KG1 (cell line): ENCODE measurements at places on chromosomes 3 and 15.

- DNase-seq, result no peak
Measured at GRCh38 chr15:71630475-71630809, 179.9 kb upstream of the NR2E3 start.

DNA sequence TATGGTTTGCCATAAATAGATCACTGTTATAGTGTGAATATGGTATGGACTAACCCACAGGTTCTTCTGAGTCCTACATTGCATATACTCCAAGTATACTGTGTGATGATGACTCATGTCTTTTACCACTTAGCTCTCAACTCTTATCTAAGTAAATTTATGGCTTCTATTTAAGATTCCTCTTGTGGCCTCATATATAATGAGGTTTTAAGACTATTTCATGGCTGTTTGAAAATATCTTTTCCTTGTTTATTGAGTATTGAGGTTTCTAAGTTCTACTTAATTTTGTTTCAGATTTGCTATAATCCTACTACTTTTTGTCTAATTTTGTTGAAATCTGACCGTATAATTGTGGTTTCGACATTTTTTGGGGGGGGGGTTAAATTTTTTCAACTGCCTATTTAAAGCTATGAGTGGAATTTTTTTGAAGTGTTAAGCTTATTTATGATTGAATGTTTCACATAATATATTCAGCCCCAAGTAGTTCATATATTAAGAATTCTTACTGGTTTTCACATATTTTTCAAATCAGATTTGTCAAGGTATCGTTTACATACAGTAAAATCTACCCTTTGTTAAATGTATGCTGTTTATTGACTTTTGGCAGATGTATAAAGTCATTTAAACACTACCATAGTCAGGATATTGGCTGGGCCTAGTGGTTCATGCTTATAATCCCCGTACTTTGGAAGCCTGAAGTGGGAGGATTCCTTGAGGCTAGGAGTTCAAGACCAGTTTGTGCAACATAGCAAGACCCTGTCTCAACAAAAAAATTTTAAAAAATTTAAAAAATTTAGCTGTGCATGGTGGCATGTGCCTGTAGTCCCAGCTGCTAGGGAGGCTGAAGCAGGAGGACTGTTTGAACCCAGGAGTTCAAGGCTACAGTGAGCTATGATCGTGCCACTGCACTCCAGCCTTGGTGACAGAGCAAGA is 11.7 kb downstream of the SLC25A36 start:
- no peak for DNase-seq

GRCh38 chr15:85028416-85028815 is 46.8 kb downstream of the PDE8A start:
- no peak for DNase-seq

DNA sequence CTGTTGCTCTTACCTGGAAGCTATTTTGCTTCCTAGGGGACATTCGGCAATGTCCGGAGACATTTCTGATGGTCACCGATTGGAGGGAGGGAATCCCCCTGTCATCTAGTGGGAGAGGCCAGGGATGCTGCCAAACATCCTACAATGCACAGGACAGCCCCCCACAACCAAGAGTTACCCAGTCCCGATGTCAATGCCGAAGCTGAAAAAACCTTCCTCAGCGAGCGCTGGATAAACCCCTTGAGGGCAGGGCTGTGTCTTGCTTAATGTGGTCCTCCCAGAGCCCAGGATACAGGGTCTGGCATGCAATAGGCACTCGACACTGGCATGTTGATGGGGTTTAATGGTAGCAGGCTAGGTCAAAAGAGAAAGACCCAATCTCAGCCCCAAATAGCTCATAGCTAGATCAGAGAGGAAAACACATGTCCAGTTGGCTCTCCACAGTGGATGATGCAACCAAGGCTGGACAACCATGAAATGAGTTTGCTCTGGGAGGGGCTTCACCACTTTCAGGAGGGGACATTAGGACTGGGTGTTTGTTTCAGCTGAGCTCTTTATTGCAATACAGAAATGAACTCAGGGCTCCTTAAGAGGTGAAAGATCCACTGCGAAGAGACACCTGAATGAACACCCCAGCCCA is 16.5 kb upstream of the PAQR5 start:
- DNase-seq, result no peak

- no peak for DNase-seq
Measured at GRCh38 chr3:179731544-179731943, 78.7 kb downstream of the USP13 start.

GRCh38 chr3:109339714-109340648 is 2.6 kb upstream of the DPPA4 start:
- no peak for DNase-seq

- DNase-seq, result no peak
Measured at GRCh38 chr3:150545419-150546225, 674 bp downstream of the SERP1 start.

DNA sequence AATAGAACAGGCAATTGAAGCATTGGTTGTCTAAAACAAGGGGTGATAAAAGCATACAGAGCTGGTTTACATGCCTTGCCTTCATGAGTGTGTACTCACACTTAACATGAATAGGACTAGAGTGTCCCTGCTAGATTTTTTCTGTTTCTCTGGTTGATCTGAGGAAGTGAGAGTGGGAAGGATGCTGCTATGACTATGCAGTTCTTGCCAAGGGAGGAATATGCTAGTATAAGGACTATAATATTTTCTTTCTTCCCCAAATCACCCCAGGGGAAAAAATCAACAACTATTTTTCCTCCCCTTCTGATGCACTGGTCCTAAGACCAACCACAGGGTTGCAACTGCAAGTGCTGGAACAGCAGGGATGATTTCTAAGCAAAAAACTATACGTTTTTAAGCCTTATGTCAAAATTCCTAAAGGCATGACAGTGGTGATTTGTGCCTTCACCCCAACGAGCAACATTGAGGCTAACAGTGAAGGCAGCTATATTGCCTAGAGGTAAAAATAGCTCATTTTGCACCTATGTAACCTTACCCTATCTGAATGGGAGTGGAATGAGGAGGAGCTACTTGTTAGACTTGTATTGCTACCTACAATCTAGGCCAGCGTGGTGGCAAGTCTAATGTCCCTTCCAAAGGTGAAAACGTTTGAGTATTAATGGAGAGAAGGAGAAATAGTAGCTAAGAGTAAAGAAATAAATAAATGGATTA is 33.5 kb upstream of the USP8 start:
- no peak for DNase-seq

- DNase-seq, result no peak
Measured at GRCh38 chr3:67884345-67884744, 229.9 kb upstream of the SUCLG2 start.

DNA sequence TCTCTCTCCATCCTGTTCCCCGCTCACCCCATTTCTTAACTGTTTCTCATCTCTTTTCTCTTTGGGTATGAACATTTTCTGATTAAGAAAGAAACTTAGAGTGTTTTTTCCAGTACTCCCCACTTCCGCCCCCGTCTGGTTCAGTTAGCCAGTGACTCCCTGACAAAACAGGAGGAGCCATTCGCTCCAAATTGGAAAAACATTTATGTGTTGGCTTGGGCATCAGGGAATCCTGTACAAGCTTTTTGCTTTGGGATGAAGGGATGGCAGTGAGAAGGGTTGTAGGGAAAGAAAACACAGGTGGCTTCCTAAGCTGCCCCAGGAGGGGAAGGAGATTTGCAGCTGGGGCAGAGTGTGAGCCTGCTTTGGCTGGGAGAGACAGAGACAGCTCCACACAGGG is 47.0 kb downstream of the BOC start:
- DNase-seq, result no peak

- DNase-seq, result peak; percentile 28
Measured at GRCh38 chr3:46095307-46095706, 68.0 kb upstream of the XCR1 start.

- DNase-seq, result no peak
Measured at GRCh38 chr15:70479785-70480184, 283.6 kb downstream of the UACA start.

DNA sequence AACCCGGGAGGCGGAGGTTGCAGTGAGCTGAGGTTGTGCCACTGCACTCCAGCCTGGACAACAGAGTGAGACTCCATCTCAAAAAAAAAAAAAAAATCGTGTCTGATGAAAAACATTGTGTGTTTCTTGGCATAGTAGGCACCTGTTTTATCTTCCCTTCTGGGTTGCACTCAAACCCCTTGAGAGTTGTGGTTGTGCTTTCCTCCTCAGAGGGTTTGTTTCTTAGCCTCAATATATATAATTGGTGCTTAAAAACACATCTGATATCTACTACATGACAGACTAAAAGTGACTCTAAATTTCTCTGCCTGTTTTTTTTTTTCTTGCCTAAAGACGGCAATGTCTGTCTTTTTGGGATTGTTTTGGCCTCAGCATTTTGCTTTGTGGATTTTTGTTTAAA is 7.6 kb downstream of the NR1D2 start:
- DNase-seq, result no peak

DNA sequence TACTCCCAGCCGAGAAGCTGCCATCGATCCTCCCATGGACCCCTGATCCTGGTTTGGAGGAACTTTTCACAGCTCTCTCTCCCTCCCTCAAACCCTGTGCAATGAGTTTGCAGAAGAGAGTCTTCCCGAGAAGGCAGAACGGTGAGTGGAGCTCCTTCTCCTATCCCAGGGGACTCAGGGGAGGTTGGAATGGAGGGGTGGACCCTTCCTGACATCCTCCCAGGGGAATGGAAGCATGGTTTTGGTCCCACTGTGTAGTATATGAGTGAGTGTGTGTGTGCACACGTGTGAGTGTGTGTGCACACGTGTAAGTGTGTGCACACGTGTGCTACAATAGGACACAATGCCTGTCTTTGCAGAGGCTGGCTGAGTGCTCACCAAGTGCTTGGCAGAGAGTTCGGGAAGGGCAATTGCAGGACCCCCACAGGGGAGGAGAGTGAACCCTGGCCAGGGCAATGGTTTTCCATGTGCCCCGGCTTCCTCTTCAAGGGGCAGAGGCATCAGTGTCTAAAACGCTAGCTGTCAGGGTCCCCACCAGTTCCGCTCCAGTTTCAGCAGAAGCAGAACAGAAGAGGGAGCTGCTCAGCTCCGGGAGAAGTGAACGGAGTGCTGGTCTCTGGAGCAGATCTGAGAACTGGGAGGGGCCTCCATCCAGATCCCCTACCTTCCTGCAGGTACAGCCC is 13.8 kb upstream of the IL16 start:
- DNase-seq, result no peak

- no peak for DNase-seq
Measured at GRCh38 chr15:92545996-92546395, 109.6 kb downstream of the FAM174B start.

DNA sequence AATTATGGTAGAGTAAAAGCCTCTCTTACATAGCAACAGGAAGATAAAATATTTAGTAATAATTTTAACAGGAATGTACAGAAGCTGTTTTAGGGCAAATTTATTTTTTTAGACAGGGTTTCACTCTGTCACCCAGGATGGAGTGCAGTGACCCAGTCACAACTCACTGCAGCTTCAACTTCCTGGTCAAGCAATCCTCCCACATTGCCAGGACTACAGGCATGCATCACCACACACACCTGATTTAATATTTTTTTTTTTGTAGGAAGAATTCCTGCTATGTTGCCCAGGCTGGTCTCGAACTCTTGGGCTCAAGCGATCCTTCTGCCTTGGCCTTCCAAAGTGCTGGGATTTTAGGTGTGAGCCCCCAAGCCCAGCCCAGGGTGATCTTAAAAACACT is 61.1 kb downstream of the PCCB start:
- no peak for DNase-seq

DNA sequence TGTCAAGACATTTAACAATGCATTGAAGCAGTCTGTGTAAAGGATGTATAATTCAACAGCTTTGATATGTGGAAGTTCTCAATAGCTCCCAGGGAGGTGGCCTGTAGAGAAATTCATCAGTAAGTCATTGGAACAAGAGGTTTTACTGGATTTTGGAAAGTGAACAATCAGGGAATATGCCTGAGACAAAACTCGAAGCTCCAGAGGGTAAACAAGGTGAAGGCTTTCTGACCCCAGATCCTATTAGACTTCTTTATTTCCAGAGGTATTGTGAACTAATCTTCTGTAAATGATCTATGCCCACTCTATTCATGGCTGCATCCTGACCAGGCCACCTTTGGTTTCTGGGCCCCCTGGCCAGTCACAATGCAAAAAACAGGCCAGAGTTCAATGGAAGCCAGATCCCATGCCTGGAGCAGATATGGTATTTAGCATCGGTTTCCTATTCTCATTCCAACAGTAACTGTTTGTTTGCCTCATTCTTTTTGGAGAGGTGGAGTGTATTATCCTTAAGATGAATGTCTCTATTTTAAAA is 177.3 kb downstream of the SATB1 start:
- DNase-seq, result no peak

GRCh38 chr3:128254967-128255366 is 101.7 kb downstream of the EEFSEC start:
- no peak for DNase-seq

- no peak for DNase-seq
Measured at GRCh38 chr3:196778755-196779154, 39.1 kb downstream of the PAK2 start.

DNA sequence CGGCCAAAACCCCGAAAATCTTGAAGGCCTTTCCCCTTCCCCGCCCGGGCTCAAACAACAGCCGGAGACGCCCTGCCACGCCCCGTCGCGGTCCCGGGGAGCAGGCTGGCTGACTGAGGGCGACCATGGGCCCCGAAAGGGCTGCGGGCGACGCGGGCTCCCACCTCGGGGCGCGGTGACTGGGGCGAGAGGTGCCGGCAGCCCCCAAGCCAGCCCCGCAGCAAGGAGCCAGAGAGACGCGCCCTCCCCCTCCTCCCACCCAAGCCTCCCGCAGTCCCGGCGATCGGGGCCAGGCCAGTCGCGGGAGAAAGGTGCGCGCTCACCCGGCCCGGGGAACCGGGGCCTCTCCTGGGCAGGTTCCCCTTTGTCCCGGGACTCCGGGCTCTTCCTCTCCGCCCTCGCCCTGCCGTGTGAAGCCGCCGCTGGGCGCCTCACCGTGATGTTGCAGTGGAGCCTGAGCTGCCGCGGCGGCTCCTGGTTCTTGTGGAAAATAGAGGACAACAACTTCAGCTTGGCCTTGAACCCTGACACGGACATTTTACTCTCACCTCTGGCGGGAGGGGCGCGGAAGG is 30.6 kb upstream of the ZSCAN2 start:
- peak; percentile 66 for DNase-seq

DNA sequence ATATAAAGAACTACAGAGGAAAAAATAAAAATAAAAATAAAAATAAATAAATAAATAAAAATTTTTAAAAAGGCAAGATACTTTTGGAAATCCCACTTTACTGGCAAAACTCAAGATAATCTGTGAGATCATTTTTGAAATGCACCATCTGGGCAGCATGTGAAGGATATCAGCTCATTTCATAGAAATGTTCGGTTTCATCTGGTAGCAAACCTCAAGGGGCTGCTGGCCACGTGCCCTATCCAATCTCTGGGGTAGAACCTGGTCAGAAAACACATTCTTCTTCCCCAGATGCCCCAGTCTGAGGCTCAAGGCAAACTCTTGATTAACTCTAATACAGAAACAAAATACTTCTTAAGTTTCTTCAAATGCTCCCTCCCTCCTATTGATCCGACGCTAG is 166.0 kb downstream of the FMN1 start:
- no peak for DNase-seq

DNA sequence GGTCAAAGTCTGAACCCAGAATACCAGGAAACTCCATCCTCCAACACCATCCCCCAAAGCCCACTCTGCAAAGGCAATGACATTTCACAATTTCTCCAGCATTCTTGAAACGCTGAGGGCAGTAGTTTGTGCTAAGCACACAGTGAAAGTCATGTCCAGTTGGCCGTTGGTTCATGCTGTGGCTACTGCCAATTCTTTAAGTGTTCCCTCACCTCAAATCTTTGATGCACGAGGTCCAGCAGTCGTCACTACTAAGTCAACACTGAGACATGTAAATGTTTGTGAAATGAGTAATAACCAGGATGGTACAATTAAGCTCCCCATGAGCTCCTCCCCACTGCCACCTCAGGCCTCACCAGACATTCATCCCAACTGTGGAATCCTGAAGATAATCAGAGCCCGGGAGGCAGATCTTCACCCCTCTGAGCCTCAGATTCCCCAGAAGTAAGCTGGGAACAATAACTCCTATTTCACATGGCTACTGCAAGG is 7.0 kb downstream of the SUCLG2 start:
- DNase-seq, result no peak
